Panc1 (cell line): ENCODE measurements at places on chromosomes 12 and 14.
A peak's percentile ranks its signal among the peaks of the same experiment; 100 is the strongest.

DNA sequence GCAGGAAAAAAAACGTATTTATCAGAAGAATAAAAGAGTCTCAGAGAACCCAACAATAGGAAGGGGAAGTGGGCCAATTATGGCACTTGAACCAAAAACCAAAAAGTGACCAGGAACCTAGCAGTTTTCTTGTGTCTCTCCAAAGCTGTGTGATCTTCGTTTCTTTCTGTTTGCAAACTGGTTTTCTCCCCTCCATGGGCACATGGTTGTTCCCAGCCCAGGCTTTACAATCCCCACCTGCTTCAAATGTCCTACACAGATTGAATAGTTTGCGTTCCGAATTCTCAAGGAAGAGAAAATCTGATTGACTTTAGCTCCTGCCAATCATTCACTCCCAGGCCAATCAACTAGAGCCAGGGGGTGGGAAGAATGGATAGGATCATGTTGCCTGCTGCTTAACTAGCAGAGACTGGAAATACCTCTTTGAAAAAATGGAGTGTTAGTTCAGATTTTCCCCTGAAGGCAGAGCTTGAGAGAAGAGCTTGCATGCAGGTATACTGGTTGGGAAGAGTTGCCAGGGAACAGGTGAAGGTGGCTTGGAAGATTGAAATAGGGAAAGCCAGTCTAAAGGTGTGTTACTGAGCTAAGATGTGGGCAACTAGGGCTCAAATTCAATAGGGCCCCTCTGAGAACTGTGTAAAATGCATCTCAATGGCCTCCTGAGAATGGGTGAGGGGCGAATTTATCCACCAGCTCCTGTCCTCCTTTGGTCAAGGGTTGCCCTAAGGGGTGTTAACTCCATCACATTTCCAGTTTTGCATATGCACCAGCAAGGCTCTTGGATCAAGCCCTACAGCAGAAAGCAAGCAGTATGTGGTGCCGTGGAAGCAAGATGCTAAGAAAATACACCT is 106.4 kb upstream of the SRRM4 start:
- DNase-seq, result no peak

- no peak for DNase-seq
Observed at GRCh38 chr12:5523396-5524115, 91.6 kb downstream of the NTF3 start.

DNA sequence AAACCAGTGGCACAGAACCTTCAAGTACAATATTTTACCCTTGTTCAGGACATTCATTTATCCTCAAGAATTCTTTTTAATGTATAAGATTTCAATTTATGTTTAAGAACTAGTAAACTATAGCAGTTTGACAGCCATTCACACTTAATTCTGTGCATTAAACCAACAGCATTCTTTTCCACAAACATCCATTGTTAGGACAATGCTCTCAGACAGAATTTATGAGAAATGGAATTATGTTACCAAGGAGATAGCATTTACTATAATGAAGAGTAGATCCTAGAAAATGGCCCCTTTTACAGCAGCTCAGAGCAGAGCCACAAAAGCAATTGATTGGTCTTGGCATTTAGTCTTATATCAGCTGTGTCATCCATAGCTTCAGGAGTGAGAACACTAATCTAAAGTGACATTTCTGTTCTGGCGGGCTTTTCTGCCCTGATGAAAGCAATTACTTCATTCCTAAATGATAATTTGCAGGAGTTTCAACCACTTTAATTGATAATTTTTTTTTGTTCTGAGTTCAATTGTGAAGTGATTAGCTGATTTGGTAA is 268.9 kb downstream of the NPAS3 start:
- DNase-seq, result no peak

DNA sequence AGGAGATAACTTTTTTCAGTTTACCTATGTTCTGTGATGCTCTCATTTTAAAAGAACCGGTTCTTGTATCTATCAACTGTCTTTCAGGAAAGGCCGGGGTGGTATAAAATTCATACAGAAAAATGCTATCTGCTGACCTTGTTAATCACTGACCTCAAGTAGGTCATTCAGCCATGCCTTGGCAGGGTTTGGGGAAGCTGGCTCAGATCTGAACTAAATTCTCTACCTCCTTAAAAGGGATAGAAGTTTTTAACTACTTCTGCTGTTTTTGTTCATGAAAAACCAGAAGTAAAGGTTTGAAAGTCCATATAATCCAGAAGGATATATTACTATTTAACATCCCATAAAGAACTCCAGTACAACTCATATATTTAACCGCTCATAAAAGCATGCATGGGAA is 10.1 kb downstream of the MYRFL start:
- no peak for DNase-seq

DNA sequence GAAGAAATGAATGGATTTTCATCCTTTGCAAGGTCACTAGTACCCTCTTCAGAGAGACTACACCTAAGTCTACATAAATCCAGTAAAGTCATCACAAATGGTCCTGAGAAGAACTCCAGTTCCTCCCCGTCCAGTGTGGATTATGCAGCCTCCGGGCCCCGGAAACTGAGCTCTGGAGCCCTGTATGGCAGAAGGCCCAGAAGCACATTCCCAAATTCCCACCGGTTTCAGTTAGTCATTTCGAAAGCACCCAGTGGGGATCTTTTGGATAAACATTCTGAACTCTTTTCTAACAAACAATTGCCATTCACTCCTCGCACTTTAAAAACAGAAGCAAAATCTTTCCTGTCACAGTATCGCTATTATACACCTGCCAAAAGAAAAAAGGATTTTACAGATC is 40.8 kb downstream of the SPATA7 start:
- no peak for DNase-seq

DNA sequence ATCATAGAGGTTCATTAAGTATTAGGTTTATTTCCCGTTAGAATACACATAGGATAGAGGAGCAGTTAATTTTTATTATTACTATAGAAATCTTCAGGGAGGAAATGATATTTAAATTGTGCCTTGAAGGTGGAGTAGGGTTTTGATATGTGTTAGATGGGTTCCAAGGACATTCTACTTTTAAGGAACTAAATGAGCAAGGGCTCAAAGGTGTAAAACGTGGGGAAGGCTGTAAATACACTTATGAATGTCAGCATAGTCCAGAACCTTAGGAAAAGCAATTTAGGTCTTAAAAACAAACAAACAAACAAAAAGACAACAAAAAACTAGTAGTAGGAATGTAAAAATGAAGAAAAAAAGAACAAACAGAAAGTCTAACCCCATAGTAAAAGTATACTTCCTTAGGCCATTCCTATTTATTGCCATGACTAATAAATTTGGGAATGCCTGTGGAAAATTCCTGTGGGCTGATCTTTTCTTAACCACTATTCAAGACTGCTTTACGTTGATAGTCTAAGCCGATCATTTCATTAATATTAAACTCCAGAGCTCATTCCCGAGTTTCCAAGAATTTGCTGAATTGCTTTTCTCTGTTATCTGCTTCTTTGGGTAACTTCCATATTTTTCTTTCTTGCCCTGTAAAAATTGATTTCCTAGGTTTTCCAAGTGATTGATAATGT is 180.3 kb downstream of the RAD51B start:
- DNase-seq, result peak; percentile 7

GRCh38 chr12:2097617-2098016 is 44.8 kb downstream of the CACNA1C start:
- DNase-seq, result no peak
